ENCODE measurements at places on chromosomes 5 and 9. TPM values are rescaled to one million over a fixed set of nuclear protein-coding genes. Genes with fewer than 3 reads are reported as not detected.

DNA sequence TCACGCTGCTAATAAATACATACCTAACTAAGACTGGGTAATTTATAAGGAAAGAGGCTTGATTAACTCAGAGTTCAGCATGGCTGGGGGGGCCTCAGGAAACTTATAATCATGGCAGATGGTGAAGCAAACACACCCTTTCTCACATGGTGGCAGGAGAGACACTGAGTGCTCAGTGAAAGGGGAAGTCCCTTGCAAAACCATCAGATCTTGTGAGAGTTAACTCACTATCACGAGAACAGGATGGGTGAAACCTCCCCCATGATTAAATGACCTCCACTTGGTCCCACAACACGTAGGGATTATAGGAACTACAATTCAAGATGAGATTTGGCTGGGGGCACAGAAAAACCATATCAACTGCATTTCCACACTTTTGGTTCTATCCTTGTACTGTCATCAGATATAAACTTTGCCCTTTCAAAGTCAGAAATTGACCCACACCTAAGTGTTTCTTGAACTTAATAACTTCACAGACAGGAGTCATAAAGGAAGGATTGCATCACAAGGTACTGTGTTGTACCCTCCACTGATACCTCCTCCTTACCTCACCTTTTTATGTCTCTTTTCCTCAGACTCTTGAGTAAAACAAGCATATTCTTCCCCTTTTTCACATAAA lies 319.1 kb upstream of the PIK3R1 start:
- DNase-seq: no peak

GRCh38 chr5:134120386-134121138 lies 6.1 kb downstream of the TCF7 start:
- DNase-seq: no peak

DNA sequence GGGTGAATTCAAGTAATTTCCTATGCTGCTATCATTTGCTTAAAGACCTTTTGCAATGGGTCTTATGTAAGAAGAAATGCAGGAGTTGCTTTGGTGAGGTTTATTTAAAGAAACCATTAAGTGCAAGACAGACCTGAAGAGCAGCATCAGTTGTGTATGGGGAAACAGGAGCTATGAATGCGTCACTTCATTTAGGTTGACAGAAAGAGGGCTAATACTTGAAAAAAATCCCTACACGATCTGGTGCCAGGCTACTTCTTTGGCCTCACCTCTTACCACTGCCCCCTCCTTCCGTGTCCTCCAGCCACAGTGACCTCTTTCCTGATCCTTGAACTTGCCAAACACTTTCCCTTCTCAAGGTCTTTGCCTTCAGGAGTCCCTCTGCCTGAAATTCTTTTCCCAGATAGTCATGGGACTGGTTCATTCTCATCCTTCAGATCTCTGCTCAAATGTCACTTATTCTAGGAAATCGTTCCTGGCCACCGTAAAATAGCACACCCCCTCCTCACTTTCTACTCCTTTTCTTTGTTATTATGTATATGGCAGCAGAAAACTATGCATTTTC lies 1.4 kb upstream of the JAK2 start:
- DNase-seq: no peak

- no peak for DNase-seq
These were observed 452.0 kb upstream of the DMAC1 start for GRCh38 chr9:8251566-8251965.

- no peak for DNase-seq
These were observed 83.3 kb downstream of the ZNF608 start for GRCh38 chr5:124663101-124663506.

ALDOB gene
- 265 TPM for total RNA-seq

- DNase-seq: no peak
These were observed 307.8 kb upstream of the SGCD start for GRCh38 chr5:156019130-156019529.

DNA sequence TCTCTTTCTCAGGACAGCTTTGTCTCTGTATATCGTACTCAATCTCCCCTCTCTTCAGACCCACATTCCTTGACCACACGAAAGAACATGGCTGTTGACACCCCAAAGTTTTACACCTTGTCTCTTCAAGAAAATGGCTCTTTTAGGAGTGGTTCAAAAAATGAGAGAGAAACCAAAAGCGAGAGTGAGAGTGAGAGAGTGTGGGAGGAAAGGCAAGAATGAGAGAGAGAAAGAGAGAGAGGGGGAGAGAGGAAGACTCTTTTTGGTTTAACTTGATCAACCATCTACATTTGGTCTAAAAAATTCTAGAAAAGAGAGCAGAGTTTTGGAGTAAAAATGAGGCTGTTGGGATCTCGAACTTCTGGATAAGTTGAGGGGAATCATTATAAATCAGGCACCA lies 581.8 kb upstream of the WWC1 start:
- no peak for DNase-seq

GRCh38 chr9:19471737-19472648 lies 63.2 kb downstream of the ACER2 start:
- DNase-seq: peak; percentile 21

GRCh38 chr5:154829181-154829588 lies 21.2 kb downstream of the FAXDC2 start:
- DNase-seq: no peak

CCDC183 gene
- total RNA-seq: 2.3 TPM

- no peak for DNase-seq
These were observed 417.8 kb upstream of the CTNND2 start for GRCh38 chr5:12322042-12322441.

IL13 gene
- not detected for total RNA-seq

DNA sequence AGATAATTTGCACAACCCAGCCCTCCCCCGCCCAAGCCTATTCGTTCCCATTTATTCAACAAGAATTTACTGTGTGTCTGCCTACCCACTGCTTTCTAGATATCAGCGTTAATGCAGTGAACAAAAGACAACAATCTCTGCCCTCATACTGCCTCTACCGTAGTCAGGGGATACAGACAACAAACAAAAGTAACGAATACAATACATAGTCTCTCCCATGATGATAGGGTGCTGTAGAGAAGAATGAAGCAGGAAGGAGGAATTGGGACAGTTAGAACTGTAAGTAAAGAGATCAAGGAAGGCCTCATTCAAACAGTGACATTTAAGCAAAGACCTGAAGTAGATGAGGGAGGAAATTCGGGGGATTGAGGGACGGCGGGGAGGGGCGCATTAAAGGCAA lies 1.7 kb downstream of the GFM2 start:
- DNase-seq: no peak

DNA sequence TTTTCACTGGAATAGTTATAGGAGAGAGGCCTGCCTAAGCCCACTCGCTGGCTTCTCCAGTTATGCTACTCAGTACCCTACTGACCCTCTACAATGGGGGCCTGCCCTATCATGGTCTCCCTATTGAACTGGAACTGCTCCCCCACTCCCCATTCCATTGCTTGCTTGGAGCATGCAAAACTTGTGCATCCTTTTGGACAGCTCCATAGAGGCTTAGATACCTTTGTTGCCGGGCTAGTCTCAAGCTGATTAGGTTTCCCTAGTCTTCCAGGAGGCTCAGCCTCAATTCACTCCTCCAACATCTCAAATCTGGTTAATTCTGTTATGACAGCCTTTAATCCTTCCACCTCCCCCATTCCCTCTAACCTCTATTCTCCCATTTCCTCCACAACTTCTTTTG lies 39.9 kb downstream of the KIF24 start:
- no peak for DNase-seq

KIF20A gene
- 1.5 TPM for total RNA-seq

- no peak for DNase-seq
These were observed 3.4 kb downstream of the G3BP1 start for GRCh38 chr5:151775025-151775606.

TLX3 gene
- not detected for total RNA-seq

- DNase-seq: no peak
These were observed 20.2 kb downstream of the TEK start for GRCh38 chr9:27129221-27129620.

- no peak for DNase-seq
These were observed 232.2 kb upstream of the SEMA6A start for GRCh38 chr5:116806836-116807235.

ZNF782 gene
- total RNA-seq: 8.5 TPM

CRB2 gene
- total RNA-seq: 0.06 TPM

- no peak for DNase-seq
These were observed 378.6 kb downstream of the ICE1 start for GRCh38 chr5:5800801-5801761.

- no peak for DNase-seq
These were observed 51.4 kb upstream of the DAB2IP start for GRCh38 chr9:121599872-121600585.

GRCh38 chr5:1104327-1105006 lies 7.4 kb downstream of the SLC12A7 start:
- no peak for DNase-seq

COL23A1 gene
- 0.86 TPM for total RNA-seq

GRCh38 chr5:74185599-74185998 lies 454.9 kb downstream of the ENC1 start:
- DNase-seq: no peak

GRCh38 chr5:74679966-74680365 lies 5.1 kb upstream of the HEXB start:
- no peak for DNase-seq

- DNase-seq: no peak
These were observed 17.0 kb downstream of the NIM1K start for GRCh38 chr5:43209060-43209459.

SCGB3A1 gene
- 1.3 TPM for total RNA-seq

DNA sequence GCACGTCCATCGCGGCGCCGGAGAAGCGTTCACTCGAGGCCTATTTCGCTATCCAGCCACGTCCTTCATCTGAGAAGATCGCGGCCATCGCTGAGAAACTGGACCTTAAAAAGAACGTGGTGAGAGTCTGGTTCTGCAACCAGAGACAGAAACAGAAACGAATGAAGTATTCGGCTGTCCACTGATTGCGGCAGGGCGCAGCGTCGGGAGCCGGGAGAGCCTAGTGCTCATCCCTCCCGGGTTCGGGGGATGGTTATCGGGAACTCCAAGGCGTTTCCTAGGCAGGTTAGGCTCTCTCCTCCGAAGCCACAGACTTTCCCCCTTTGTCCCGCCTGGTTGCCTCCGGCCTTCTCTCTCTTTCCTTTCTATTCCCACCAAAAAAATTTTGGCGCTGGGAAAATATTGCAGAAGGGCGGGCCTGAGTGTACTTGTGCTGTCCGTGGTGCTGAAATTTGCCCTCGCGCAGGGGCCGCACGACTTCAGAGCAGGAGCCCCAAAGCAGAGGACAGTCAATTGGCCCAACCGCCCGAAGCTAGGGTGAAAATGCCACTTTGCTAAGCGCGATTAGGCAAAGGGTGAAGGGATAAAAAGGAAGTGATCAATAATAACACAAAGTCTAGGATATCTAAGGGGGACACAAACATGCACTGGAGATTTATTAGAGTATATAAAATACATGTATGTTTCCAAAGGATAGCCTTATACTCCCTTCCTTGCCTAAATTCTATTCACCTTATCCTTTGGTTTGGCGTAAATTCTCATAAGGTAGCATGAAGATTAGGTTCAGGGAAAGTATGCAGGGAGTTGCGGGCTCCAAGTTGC lies 1.8 kb downstream of the POU4F3 start:
- peak; percentile 53 for DNase-seq

LCN9 gene
- total RNA-seq: not detected

DNA sequence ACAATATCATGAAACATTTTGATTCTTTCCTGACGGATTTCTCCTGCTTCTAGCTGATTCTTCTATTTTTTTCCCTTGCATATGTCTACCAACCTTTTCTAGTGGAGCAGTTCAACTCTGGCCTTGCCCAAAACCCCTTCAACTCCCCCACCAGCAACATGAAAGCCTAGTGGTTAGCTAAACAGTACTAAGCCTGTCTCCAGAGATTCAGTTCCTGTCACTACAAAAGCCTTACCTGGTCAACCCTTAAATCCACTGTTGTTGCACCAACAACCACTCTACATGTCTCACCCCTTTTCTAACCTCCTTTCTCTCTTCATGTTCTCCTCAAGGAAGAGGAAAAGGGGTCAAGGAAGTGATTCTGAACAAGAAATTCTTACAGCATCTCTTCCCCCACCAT lies 74.8 kb upstream of the PIK3R1 start:
- DNase-seq: no peak

DNA sequence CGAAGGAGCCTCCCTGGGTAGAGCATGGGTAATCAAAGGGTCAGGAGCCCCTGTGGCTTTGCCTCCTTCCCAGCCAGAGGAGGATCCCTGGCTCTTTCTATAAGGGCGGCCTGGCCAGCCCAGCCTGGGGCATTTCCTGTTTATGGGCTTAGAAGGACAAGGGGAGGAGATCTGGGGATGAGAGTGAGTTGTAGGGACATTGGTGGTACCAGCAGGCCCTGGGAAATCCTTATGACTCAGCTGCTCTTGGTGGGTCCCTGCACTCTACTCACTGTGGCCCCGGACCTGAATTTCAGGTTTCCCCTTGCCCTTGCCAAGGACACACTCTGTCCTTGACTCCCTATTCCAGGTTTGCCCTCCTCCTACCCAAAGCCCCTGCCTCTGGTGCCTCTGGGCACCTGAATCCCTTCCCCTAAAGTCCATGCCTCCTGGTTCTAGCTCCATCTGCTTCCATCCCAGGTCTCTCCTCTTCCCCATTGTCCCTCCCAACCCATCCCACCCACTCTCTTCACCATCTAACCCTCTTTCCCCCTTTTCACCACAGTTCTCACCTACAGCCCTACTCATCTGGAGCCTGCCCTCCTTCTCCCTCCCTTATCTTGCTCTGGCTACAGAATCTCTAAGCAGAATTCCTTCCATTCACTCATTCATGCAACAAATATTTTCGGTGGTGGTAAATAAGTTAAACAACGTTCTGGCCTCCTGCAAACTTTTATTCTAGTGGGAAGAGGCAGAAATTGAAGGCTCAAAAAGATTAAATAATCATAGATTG lies 34.9 kb downstream of the PCDH1 start:
- DNase-seq: no peak

- no peak for DNase-seq
These were observed 109.9 kb downstream of the UGCG start for GRCh38 chr9:112006361-112007020.

GRCh38 chr5:176180781-176181180 lies 57.4 kb upstream of the SIMC1 start:
- DNase-seq: no peak

GRCh38 chr9:85430659-85431338 lies 311.0 kb downstream of the AGTPBP1 start:
- DNase-seq: no peak

DNA sequence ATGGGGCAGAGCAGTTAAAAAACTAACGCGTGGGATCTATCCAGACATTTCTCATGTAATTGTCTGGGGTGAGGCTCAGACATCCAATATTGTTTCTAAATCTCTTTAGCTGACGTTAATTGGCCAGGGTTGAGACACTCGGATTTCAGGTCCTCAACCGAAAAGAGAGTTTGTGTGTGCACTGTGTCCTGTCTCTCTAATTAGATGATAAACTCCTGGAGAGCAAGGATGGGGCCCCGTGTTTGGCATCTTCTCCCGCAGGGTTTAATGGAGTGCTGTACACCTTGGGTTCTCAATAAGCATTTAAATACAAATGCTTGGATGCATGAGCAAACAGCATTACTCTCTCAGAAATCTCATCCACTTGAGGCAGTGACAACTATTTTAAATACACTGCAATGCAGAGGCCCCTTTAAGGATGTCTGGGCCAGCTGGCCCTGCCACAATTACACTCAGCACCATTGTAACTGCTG lies 139.6 kb downstream of the MTX3 start:
- DNase-seq: no peak

LCNL1 gene
- total RNA-seq: 0.92 TPM

GRCh38 chr5:169960659-169961058 lies 19.6 kb downstream of the INSYN2B start:
- no peak for DNase-seq

GRCh38 chr5:176878906-176879662 lies 20.1 kb downstream of the HK3 start:
- no peak for DNase-seq

SV2C gene
- 0.20 TPM for total RNA-seq

- DNase-seq: no peak
These were observed 92.2 kb downstream of the SEMA6A start for GRCh38 chr5:116482394-116482793.

Measured in mucosa of gallbladder (tissue), 1 donor.